ENCODE measurements at places on chromosomes 1 and 21. TPM values are rescaled to one million over a fixed set of nuclear protein-coding genes. Genes with fewer than 3 reads are reported as not detected.
A peak's percentile ranks its signal among the peaks of the same experiment; 100 is the strongest.

GRCh38 chr1:214524824-214525223 is 26.6 kb downstream of the PTPN14 start:
- no peak for DNase-seq

GRCh38 chr1:232037774-232038388 is 411.3 kb downstream of the DISC1 start:
- no peak for DNase-seq

DNA sequence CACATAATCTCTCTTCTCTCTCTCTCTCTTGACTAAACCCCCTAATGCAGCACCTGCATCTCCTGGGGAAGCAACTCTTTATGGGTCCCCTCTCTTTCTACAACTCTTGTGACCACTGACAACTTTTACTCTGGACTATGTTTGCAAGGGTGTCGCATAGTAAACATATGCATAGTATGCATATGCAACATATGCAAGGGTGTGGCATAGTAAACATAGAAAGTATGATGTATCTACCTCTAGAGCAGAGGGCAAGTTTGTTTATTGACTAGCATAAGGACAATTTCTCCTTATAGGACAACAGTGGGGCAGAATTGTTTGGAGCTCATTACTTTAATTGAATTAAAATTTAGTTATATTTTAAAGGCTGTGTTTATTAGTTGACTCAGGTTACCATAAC is 462.5 kb downstream of the AMY1C start:
- DNase-seq, result no peak

- no peak for DNase-seq
Measured at GRCh38 chr1:34066166-34066565, 98.9 kb downstream of the CSMD2 start.

GRCh38 chr21:36542312-36543101 is 62.6 kb upstream of the CLDN14 start:
- DNase-seq, result no peak

DNA sequence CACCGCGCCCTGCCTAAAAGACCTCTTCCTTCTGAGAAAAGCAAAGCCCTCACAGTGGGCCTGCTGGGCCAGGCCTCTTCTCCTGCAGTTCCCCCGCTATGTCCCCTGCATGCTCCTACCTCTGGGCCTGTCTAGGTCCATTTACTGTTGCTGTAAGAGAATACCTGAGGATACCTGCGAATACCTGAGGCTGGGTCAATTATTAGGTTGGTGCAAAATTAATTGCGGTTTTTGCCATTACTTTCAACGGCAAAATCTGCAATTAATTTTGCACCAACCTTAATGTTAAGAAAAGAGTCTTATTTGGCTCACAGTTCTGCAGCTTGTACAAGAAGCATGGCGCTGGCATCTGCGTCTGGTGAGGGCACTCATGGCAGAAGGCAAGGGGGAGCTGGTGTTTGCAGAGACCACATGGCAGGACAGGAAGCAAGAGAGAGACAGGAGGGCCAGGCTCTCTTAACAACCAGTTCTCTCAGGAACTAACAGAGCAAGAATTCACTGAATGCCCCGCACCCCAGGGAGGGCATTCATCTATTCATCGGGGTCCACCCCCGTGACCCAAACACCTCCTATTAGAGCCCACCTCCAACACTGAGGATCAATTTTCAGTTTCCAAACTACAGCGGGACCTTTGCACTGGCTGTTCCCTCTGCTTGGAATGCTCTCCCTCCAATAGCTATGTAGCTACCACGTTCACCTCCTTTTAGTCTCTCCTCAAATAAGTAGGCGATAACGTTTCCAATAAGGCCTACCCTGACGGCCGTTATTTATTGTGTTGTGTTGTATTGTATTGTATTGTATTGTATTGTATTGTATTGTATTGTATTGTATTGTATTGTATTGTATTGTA is 9.6 kb upstream of the UTS2 start:
- DNase-seq, result no peak

- peak; percentile 56 for DNase-seq
Measured at GRCh38 chr21:15592271-15592860, 137.4 kb upstream of the USP25 start.

- no peak for DNase-seq
Measured at GRCh38 chr1:80891871-80892270, 908.9 kb upstream of the ADGRL2 start.

GRCh38 chr1:8639148-8639547 is 178.3 kb downstream of the RERE start:
- no peak for DNase-seq

GRCh38 chr1:205237526-205238484 is 10.1 kb downstream of the TMCC2 start:
- DNase-seq, result no peak

- DNase-seq, result no peak
Measured at GRCh38 chr1:26833432-26834405, 7.2 kb downstream of the ZDHHC18 start.

DNA sequence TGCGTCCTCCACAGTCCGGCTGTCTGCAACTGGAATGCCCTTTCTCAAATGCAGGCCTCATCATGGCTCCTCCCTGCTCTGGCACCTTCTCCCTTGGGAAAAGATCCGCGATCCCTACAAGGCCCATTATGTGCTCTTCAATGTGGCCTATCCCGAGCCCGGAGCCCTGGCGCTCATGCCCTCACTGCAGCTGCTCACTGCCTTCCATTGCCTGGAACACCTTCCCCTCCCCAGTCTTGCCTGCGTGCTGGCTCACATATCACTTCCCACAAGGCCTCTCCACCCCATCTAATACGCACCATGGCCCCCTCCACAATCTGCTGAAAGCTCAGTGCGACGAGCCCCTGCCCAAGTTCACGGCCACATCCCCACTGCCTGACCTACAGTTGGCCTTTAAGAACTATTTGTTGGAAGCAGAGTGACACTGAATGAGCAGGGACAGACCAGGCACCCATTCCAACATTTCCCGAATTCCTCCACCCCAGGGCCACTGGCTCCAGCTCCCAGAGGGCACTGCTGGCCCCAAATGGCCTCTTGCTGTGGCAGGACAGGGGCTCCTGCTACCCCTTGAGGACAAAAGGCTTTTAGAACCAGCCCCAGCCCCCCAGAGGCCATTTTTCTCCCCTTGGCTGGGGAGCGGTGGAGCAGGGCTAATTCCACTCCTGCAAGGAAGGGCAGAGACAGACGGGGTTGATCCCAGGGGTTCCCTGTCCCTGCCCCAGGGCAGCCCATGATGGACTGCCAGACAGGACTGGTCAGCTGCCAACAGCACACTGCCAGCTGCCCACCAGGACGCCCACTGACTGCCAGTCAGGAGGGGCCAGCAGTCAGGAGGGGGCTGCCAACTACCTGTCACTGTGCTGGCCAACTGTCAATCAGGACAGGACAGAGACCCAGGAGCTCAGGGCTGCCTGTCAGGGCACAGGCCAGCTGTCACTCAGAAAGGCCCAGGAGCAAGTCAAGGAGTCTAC is 64.8 kb downstream of the DHRS3 start:
- no peak for DNase-seq

- no peak for DNase-seq
Measured at GRCh38 chr1:234226819-234227165, 146.5 kb upstream of the COA6 start.

DNA sequence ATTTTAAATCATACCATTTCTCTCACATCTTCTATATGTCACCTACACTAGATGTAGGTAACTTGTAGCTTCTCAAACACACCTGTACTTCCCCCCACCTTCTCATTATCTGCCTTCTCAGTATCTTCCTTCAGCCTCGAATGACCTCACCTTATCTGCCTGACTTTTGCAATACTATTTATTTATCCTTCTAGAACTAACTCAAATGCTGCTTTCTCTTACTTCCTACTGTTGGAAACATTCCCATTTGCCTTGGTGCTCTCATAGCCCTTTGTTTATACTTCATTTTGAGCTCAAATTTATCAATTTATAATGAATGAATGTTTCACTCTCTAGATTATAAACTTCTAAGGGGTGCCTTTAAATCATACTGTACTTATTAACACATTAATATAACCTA is 50.4 kb upstream of the KIAA1614 start:
- no peak for DNase-seq

- DNase-seq, result no peak
Measured at GRCh38 chr1:198858033-198858432, 219.2 kb downstream of the PTPRC start.

- peak; percentile 61 for DNase-seq
Measured at GRCh38 chr1:76330991-76331603, 256.6 kb downstream of the ST6GALNAC3 start.

GRCh38 chr1:206456577-206457370 is 13.5 kb upstream of the IKBKE start:
- peak; percentile 53 for DNase-seq

GRCh38 chr1:1137256-1138045 is 21.6 kb upstream of the C1orf159 start:
- no peak for DNase-seq

DNA sequence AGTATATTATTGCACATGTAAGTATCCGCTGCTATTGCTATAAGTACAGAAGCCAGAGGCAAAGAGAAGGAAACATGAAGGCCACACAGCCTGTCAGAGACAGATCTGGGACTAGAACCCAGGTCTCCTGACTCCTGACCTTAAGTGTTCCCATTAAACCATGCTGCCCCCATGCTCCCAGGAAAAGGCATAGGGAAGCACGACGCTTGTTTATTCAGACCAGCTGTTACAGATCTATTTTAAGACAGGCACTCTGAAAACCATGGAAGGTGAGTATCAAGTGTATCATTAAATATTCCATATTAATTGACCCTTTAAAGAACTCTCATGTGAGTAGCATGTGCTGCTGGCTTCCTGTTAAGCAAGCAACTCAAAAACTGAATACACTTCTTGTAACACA is 11.4 kb downstream of the VAV3 start:
- no peak for DNase-seq

DNA sequence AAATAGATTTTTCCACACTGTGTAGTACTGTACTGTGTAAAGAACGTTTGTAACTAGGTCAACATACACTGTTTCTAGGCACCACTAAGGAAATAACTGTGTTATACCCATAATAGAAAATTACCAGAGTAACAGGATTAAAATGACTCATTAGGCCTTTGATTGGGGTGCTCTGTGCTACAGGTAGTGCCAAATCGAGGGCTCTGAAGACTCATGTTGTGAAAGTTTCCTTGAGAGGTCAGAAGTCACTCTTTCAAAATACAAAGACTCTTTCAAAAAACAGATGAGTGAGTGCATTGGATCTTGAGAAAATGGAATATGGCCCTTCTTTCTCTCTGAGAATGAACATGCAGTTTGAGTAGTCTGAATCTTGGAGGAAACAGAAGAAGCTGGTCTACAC is 143.0 kb downstream of the MRPL39 start:
- no peak for DNase-seq

DNA sequence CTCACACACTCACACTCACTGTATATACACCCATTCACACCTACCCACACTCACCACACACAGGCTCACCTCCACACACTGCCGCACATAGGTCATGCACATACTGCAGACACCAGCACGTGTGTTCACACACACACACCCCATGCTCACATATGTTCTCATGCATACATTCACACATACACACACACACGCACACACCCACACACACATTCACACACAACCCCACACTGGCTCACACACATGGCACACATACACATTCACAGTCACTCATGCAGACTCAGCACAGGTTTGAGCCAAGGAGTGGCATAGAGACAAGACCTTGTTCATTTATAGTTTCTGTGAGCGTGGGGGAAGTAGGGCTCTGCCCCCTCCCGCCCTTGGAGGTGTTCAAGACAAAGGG is 41.1 kb upstream of the SLC30A1 start:
- no peak for DNase-seq

- no peak for DNase-seq
Measured at GRCh38 chr1:102742426-102742825, 365.9 kb downstream of the COL11A1 start.

DNA sequence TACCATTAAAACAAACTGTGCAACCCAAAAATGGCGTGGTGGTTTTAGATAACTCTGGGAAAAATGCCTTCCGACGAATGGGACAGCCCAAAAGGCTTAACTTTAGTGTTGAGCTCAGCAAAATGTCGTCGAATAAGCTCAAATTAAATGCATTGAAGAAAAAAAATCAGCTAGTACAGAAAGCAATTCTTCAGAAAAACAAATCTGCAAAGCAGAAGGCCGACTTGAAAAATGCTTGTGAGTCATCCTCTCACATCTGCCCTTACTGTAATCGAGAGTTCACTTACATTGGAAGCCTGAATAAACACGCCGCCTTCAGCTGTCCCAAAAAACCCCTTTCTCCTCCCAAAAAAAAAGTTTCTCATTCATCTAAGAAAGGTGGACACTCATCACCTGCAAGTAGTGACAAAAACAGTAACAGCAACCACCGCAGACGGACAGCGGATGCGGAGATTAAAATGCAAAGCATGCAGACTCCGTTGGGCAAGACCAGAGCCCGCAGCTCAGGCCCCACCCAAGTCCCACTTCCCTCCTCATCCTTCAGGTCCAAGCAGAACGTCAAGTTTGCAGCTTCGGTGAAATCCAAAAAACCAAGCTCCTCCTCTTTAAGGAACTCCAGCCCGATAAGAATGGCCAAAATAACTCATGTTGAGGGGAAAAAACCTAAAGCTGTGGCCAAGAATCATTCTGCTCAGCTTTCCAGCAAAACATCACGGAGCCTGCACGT is 82.1 kb downstream of the PRDM2 start:
- DNase-seq, result no peak

- no peak for DNase-seq
Measured at GRCh38 chr1:203289281-203289981, 15.9 kb upstream of the BTG2 start.

DNA sequence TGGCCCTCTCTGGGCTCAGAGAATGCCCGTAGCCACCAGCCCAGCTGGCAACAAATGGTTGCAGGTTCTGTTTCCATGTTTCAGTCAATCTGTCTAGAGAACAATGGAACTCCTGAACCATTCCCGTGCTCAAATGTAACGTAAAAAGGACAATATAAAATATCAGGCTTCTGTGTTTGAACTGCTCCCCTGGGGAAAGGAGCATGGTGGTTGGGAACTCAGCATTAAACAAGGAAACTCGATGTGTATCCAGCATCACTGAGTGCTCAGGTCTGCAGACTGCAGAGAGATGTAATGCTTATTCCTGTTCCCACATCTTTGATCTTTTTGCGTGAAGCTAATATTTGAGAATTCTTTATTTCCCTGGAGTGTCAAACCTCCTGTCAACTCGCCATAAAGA is 326.5 kb downstream of the KIF26B start:
- no peak for DNase-seq

GRCh38 chr1:61318319-61319125 is 236.2 kb downstream of the NFIA start:
- peak; percentile 96 for DNase-seq

GRCh38 chr1:119266858-119267257 is 101.7 kb upstream of the HAO2 start:
- no peak for DNase-seq

GRCh38 chr1:41689558-41689981 is 205.1 kb upstream of the EDN2 start:
- no peak for DNase-seq

GRCh38 chr1:74504933-74505512 is 7.4 kb downstream of the LRRC53 start:
- DNase-seq, result no peak

GRCh38 chr21:18252680-18253079 is 8.0 kb downstream of the CHODL start:
- DNase-seq, result no peak

- no peak for DNase-seq
Measured at GRCh38 chr1:217182992-217183391, 447.9 kb downstream of the GPATCH2 start.

The PLA2G2F gene
- total RNA-seq, result not detected

The TRNP1 gene
- total RNA-seq, result 3.1 TPM

The ELAVL4 gene
- not detected for total RNA-seq

The TMEM81 gene
- 2.0 TPM for total RNA-seq

The IARS2 gene
- 78.5 TPM for total RNA-seq

The ASPM gene
- total RNA-seq, result 3.0 TPM

The CYP4Z1 gene
- total RNA-seq, result 0.20 TPM

The EFNA3 gene
- 1.3 TPM for total RNA-seq

The WDR64 gene
- total RNA-seq, result not detected

The CFAP107 gene
- total RNA-seq, result not detected

The FAM163A gene
- total RNA-seq, result 0.22 TPM

All from lung microvascular endothelial cell (primary cell).